ENCODE measurements at places on chromosomes 7 and 10.

- no peak for DNase-seq
Observed at GRCh38 chr7:87816389-87816788, 59.8 kb downstream of the SLC25A40 start.

DNA sequence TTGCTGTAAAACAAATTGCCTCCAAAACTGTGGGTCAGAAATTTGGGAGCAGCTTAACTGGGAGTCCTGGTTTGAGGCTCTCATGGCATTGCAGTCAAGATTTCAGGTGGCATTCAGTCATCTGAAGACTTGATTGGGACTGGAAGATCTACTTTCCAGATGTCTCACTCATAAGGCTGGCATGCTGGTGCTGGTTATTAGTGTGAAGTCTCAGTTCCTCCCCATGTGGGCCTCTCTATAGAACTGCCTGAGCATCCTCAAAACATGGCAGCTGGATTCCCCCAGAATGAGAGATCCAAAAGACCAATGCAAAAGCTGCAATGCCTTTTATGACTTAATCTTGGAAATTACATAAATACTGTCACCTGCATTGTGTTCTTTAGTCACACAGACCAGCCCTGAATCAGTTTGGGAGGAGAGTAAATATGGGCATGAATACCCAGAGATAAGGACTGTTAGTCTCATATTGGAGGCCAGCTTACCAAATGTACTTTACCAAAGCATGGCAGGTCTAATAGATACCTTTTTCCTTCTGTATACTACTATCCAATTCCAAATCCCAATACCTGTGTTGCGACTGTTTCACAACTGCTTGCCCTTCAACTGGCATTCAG is 6.5 kb upstream of the HERPUD2 start:
- no peak for DNase-seq

DNA sequence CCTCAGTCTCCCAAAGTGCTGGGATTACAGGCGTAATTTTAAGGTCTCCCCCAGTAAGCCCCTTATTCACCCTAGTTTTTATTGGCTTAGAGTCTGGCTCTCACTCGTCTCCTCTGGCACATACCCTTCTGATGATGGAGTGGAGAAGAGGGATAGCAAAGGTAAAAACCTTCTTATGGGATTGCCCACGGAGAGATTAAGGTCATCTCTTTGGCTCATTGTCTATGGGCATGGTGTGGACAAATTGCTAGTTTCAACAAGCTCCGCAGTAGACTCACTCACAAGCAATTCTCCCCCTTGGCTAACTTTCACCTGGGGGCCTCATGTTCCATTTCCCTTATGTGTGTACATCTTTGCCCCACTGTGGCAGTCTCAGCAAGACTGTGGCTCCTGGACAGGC is 22.4 kb upstream of the TSGA13 start:
- DNase-seq = no peak

DNA sequence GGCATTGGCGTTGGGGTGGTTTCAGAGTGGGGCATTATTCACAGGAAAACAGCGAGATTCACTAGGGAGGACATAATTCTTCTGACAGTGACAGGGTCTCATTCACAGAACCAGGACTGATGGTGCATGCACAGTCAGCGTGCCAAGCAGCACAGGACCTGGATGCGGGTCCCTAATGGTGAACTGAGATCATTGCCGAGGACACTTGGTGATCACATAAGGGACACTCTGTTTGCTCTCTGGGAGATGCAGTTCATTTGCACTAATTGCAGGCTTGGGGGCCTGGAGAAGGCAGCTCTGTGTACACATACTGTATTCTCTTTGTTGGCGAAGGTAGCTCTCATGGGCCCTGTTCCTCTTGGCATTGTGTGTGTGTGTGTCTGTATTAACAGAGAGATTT is 716.1 kb downstream of the PHTF2 start:
- DNase-seq = no peak

GRCh38 chr10:103114876-103115275 is 78.2 kb downstream of the NT5C2 start:
- no peak for DNase-seq

Measured in muscle of back (tissue), 13 donors.